Activated gamma-delta T cell (primary cell): ENCODE measurements at places on chromosomes 11 and 22.

- DNase-seq, result no peak
Observed at GRCh38 chr22:43481568-43482317, 69.9 kb downstream of the MPPED1 start.

DNA sequence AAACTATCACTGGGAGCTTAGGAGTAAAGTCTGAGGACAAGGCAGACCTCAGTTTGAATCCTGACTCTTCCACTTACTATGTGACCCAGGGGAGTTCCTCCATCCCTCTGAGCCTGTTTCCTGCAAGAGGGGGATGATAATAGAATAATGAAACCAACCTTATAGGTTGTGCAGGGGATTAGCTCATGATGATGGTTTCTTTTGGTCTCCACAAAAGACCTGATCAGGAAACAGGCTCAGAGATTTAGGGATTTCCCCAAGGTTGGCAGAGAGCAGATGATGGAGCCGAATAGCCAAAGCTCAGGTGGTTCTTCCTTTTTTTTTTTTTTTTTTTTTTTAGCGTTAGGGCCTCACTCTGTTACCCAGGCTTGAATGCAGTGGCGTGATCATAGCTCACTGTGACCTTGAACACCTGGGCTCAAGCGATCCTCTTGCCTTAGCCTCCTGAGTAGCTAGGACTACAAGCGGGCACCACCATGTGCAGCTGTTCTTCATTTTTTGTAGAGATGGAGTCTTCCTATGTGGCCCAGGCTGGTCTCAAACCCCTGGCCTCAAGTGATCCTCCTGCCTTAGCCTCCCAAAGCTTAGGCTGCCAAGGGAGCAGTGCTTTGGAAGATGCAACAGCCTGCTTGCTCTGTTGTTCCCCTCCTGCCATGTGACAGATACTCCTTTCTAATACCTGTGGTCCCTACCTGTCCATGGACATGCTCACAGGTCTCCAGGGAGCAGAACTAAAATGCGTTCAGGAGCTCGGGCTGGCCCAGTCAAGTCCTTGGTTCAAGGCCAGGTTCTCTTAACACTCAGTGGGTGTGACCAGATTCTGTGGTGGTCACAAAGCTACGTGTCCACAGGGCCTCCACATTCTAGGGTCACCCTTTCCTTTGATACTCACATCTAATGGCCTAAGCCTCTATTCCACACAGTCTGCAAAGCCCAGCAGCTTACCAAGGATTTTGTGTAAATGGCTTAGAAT, 22.3 kb downstream of the PATZ1 start:
- no peak for DNase-seq

DNA sequence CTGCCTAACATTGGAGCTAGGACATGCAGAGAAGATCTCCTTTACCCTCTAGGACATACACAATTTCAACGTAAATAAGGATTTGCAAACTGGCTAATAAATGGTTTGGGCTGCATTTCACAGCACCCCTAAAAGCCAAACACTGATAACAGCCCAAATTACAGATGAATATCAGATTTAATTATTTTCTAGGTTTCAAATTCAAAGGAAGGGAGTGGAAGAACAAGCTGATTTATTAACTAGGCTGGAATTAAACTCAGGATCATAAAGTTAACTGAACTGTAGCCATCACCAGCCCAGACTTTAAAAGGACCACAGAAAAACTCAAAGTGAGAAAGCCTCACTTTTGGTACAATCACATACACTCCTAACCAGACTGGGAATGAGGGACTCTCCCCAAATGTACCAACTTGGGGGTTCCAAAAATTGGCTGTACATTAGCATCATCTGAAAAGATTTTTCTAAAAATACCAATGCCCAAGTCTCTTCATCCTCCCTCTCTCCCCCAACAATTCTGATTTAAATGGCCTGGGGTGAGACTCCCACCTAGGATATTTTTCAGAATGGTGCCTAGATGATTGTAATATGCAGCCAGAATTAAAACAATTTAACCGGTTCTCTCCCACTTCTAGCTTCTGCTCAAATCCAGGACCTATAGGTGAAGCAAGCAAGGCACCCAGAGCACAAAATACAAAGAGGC, 43.5 kb downstream of the SYTL2 start:
- DNase-seq, result no peak

- DNase-seq, result no peak
Observed at GRCh38 chr11:8032576-8033304, 45.6 kb downstream of the EIF3F start.

DNA sequence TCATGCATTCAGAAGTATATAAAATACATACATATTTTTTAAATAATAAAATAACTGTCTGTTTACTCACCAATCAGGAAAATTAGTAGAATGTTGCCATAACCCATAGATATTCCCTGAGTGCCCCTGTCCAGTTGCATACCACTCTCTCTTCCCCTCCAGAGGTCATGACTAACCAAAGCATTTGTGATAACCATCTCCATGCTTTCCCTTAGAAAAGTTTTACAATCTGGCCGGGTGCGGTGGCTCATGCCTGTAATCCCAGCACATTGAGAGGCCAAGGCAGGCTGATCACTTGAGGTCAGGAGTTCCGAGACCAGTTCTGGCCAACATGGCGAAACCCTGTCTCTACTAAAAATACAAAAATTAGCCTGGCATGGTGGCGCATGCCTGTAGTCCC, 33.2 kb upstream of the LDHA start:
- DNase-seq, result no peak

DNA sequence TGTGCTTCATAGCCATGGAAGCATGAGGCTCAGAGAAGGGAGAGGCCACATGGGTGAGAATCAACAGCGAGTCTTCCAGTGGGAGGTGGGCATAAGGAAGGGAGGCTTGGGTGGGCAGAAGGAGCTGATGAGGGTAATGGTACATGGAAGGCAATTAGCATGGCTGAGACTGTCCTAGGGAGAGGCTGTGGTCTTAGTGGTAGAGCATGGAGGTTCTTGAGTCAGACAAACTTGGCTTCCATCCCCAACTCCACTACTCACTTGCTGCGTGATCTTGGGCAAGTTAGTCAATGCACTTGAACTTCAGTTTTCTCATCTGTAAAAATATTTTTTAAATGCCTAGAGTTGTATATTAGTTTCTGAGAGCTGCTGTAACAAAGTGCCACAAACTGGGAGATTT, 227.2 kb upstream of the E2F8 start:
- no peak for DNase-seq

- no peak for DNase-seq
Observed at GRCh38 chr11:72705442-72706365, 31.5 kb upstream of the PDE2A start.

DNA sequence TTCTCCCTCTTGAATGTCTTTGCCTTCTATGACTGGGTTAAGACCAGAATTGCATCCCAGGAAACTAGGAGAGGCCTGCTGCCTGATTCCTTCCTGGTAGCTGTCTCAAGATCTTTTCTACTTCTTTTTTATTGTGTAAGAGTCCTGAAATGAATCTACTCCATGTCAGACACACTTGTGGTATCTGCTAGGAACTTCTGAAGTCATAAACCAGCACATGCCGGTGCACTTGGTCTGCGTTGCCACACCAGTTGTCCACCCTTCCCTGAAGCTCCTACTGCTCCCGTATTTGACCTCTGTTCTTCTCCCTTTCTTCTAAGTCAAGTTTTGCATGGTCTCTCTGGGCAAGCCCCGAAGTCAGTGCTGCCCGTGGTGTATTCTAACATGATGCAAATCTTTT, 644.2 kb downstream of the ETS1 start:
- no peak for DNase-seq

- DNase-seq, result no peak
Observed at GRCh38 chr11:125410091-125410490, 86.0 kb downstream of the FEZ1 start.

- no peak for DNase-seq
Observed at GRCh38 chr11:84541731-84542340, 1085.3 kb downstream of the DLG2 start.

DNA sequence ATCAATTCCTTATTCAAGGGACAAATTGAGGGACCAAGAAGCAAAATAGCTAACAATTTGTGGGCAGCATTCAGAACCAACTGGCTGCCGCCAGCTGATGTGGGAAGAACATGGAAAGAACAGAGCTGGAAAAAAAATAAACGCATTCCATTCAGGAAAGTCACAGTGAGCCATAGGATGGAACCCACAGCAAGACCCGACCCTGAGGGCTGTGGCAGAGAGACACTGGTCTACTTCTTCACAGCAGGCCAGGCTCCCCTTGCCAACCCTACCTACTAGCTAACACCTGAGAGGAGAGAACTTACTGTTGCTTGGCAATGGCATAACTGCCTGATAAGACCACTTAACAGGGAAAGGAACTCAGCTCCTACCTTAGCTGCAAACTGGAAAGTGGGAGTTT, 123.5 kb upstream of the APOA1 start:
- DNase-seq, result no peak

DNA sequence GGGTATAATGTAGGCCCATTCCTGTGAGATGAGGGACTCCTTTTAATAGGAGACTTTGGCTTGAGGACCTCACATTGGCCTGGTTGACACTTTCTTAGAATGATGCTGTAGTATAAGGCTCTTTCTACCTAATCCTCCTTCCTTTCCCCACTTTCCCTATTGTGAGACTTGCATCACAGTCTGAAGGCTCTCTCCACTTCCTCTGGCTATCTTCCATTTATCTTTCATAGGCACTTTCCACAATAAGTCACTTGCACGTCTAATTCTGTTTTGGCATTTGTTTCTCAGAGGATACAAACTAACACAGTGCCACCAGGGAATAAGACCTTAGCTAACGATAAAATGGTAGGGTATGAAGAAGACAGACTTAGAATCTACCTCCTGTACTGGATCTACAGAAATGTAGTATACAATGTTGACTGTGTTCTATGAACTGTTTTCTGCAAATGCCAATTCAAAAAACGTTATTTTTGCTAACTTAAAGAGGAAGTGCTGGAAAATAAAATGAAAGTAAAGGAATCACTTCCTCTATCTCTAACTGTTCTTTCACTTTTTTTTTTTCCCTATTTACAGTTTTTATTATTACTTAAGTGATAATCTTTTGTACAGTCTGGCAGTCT, 17.9 kb upstream of the PDE3B start:
- DNase-seq, result no peak

DNA sequence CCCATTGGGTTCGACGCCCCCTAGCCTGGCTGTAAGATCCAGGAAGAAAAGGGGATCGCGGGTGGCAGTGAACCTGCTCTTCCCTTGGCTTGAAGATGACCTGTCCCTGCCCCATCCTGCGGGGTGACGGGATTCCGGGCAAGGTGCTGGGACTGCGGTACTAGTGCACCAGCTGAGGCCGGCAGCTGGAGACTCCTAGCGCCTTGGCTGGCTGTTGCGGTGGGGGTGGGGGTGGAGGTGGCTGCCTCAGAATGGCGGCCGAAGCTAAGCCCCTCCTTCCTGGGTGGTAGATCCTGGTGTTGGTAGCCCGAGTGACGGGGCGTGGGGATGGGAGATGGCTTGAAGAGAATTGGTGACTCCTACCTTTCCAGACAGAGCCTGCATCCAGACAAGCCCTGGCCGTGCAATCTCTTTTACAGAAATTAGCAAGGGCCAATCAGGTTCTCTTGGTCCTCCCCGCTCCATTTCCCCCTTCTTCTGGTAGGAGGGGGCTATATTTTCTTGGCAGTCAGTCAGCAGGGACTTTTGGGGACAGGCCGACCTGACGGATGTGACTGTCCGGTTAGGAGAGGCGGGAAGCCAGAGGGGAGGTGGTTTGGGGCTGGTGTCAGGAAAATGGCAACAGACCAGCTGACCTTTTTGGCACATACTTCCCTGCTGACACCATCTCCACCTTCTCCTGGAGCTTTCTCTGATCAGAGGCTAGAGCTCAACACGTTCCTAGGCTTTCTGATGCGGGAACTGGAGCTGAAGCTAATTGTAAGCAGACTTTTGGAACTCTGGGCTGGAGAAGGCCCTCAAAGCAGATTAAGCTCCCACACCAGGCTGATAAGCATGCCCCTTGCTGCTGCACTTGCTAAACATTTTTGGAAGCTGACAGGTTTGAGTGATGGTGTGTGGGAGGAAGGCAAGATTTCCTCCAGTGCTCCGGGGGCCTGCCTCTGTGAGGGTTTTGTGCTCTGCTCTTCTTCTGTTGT, 2.0 kb downstream of the NAV2 start:
- DNase-seq, result no peak

DNA sequence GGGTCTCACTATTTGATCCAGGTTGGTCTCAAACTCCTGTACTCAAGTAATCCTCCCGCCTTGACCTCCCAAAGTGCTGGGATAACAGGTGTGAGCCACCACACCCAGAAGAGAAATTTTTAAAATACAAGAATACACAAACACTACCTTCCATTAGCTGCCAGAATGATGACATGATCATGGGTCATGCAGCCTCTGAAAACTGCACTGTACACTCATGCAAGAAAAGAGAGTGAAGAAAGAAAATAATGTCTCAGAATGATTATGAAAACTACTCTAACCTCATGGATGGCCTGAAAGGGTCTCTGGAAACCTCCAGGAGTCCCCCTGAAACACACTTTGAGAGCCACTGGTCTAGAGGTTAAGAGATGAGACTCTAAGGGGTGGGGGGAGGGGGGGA, 18.8 kb downstream of the VPS37C start:
- DNase-seq, result no peak

- DNase-seq, result no peak
Observed at GRCh38 chr11:105911454-105911853, 110.6 kb downstream of the MSANTD4 start.

DNA sequence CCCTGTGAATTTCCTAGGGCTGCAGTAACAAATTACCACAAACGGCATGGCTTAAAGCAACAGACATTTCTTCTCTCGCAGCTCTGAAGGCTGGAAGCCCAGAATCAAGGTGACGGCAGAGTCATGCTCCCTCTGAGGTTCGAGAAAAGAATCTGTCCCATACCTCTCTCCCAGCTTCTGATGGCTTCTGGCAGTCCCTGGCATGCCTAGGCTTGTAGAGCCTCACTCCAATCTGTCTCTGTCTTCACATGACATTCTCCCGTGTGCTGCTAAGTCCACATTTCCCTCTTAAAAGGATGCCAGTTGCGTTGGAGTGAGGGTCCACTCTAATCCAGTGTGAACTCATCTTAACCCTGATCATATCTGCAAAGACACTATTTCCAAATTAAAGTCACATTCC, 116.2 kb downstream of the NECTIN1 start:
- no peak for DNase-seq

DNA sequence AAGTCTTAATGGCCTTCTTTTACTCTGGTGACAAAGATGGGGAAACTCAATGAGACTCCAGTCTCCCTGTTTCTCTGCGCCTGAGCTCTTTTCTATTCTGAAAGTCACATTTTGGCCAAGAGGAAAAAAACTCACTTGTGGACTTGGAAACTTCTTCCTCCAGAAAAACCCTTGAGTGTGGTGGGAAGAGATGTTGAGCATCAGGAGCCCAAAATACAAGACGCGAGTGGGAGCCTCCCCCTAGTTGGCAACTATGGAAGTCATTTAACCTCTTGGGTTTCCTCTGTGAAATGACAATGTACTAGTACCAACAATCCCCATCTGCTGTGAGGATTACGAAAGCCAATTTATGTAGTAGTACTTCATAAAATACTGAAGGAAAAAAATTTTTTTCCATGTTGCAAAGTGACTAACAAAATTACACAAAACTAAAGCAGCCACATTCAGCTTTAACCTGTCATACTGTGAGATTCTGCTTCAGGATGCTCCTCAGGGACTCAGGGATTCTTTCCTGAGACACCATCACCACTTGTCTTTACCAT, 524 bp upstream of the SLC25A17 start:
- DNase-seq, result no peak

- no peak for DNase-seq
Observed at GRCh38 chr11:9796266-9796665, 132.4 kb downstream of the SWAP70 start.
